Left kidney (tissue), 8 donors: ENCODE measurements at places on chromosomes 6 and 20.
A peak's percentile ranks its signal among the peaks of the same experiment; 100 is the strongest.

DNA sequence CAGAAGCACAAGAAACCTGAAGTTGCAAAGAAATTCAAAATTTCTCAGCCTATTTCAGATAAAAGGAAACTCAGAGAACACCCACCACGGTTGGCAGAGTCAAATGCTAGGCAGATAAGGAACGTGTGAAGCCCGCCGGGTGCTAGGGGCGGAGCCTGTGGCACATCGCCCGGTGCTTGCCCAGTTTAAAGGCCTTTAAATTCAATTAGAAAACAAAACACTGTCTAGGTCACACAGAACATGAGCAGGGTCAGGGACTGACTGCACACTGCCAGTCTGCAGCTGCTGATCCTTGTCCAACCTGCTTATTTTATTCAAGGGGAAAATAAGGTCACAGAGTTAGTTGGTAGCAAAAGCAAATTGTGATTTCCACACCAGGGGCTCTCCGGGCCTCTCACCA, 75.8 kb downstream of the PSMG4 start:
- DNase-seq, result no peak

GRCh38 chr20:20551409-20551808, 161.0 kb downstream of the RALGAPA2 start:
- DNase-seq, result no peak

- DNase-seq, result no peak
Observed at GRCh38 chr6:147891671-147892070, 383.2 kb downstream of the SAMD5 start.

GRCh38 chr6:40899684-40900155, 139.3 kb downstream of the UNC5CL start:
- no peak for DNase-seq

DNA sequence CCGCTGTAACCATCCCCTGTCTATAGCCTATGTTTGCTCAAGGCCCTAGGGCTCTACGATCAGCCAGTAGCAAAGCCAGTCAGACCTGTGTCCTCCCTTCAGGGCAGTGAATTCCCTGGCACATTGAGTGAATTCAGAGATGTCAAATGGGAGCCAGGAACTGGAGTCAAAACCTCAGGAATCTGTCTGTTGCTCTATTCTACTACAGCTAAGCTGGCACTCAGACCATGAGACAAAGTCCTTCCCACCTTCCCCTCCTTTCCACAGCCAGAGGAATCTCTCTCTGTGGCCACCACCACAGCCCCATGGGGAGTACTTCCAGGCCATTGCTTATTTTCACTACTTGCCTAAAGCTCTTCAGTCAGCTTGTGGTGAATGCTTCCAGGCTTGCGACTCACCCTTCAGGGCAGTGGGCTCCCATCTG, 82.0 kb downstream of the PKIB start:
- DNase-seq, result no peak

DNA sequence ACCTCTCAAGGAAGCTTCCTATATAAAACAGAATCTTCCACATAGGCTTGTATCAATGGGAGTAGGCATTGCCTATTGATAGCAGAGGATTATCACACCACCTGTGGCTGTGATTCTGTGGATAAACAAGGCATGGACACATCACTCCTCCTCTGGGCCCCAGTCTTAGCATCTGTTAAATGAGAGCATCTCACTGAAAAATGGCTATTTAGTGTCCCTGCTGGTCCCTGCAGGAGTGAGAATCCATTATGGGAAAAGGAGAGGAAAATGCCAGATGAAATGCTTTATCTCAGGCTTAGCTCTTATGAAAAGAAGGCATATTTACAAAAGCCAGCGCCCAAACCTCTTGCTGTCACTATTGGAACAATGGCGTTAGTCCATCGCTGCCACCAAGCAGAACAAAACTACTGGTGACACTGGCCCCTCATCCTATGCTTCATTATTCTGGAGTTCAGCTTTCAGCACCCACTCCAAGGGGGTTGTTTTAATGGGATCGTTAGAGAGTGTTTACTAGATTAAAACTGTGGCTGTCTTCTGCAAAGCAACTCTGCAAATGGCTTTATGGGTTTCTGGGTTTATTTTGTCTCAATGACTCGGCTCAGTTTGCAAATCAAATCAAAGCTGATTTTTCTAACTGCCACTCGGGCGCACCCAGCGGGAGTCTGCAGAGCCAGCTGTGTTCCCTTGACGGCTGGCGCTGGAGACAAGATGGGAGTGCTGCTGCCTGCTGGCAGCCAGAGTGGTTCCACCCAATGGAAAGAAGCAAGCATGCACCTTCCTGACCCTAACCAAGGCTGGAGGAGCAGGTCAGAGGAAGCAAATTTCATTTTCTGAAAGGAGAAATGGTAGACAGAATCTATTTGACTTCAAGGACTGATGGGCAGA, 658.8 kb upstream of the CHD6 start:
- no peak for DNase-seq

DNA sequence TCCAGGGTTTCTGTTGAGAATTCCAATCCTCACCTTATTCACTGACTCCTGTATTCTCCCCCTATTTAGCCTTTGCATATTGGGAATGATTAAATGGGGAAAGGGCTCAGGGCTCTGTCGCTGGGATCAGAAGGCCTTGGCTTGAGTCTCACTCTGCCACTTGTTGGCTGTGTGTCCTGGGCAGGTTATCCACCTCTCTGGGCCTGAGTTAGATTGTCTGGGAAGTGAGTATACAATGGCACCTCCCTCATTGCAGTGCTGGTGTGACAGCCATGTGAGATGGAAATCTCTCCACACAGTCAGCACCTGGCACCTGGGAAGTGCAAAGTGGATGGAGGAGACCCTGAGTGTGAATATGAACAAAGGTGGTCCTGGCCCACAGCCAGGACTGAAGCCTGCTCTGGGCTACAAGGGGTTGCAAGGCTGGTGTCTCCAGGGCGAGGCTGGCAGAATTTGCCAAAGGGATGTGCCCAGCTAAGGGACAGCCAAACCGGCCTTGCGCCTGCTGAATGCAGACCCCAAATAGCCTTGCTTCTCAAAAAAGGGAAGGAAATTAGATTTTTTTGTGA, 200.0 kb upstream of the PMEPA1 start:
- no peak for DNase-seq

DNA sequence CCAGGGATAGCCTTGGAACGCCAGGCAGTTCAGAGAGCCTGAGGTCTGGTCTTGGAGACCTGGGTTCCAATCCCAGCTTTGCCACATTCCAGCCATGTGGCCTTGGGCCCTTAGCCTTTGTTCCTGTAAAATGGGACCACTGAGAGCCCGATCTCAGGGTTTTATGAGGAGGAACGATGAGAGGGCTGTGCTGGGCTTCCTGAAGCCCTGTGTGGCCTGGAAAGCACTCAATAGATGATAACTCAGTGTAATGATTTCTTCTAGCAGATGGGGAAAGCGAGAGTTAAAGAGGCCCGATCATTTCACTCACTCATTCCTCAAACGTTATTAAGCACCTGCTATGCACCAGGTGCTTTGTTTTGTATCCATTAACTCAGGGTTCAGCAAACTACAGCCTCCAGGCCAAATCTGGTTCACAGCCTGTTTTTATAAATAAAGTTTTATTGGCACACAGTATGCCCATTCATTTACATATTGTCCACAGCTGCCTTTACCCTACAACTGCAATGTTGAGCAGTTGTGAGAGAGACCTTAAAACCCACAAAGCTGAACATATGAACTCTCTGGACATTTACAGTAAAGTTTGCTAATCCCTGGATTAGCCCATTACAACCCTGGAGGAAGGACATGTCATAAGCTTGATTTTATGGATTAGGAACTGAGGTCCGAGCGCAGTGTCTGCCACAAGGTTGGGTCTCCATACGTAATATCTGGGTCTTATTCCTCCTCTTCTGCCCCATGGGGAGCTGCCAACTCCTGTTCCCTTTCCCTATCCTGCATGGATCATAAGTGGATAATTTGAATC, 90.4 kb downstream of the CEBPB start:
- no peak for DNase-seq

DNA sequence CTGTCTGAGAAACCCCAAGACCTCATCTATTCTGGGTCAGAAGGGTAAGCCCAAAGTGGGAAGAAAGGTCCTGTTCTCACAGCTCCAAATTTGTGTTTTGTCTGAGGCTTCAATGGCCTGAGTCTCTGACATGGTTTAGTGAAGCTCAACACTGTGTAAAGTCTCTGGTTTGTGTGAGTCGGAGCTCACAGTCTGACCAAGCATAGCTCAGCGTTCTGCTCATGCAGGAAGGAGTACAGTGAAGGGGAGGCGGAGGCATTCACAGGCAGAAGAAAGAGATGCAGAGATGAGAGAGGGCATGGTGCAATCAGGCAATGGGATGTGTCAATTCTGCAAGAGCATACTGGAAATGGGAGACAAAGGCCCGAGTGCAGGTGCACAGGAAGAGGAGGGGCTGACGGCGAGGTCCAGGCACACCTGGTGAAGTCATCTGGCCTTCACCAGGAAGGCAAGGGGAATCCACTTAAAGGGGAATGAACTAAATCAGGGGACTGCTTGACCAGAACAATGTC, 463.0 kb upstream of the AGPAT4 start:
- DNase-seq, result no peak

DNA sequence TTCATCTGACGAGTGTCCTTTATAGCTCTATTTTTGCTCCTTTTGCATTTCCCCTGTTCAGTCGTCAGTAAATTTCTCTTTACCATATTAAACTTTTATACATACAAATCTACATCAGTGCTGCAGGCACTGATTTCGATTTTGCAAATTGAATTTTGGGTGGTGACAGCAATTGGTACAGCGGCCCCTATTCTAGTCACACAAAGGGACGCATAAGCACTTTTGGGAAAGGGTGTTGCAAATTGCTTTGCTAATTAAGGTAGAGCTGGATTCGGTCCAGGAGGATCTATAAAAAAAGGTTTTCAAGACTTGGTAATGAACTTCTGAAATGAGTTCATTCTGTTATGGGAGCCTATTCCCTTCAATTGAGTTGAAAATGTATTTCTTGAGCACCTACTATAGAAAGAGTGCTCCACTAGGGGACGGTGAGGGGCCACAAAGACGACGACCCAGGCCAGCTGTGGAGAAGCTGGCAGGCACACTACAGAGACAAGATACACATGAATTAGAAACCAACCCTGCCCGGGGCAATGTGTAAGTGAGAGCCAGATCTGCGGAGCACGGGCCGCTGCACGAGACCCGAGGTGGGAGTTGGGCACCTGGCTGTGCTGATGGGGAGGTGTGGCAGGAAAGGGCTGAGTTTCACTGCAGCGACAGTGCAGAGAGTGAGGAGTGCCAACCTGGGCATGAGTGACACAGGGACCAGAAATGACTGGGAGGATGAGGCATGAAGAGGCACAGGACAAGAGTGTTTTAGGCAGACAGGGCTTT, 5.4 kb downstream of the UQCC2 start:
- no peak for DNase-seq

DNA sequence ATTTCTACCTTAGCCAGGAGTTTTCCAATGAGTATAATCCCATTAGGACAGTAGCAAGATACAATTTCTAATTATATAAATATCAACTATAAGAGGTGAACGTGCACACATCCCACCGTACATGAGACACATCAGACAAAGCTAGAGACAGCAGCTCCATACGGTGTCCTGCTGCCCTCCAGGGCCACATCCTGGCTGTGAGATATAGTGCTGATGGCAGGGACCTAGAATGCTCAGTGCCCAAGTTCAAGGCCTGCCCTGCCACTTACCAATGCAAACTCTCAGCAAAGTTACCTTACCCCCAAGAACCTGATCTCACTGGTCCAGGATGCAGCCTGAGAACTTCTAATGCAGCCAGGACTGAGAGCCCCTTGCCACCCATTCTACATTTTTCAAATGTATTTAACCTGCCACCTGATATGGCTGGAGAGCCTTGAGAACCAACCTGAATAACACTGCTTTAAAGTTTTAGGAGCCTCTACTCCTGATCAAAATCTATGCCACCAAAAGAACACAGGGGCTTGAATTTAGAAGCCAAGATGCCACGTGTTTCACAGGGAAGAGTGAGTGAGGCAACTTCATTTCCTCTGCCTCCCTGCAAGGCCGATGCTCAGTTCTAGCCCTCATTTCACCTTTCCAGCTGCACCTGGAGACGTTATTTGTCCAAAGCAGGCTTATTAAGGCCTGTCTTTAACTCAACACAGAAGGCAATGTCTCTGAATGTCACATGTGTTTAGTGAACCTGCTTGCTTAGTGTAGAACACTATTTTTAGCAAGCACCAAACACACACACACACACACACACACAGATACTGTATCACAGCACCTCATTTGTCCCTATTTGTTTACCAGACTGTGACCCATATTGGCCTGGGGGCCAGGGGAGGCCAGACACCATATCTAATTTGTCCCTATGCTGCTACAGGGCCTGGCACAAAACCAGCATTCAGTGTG, 6.1 kb downstream of the NFATC2 start:
- DNase-seq, result no peak

- no peak for DNase-seq
Observed at GRCh38 chr6:118280210-118280609, 267.9 kb upstream of the PLN start.

DNA sequence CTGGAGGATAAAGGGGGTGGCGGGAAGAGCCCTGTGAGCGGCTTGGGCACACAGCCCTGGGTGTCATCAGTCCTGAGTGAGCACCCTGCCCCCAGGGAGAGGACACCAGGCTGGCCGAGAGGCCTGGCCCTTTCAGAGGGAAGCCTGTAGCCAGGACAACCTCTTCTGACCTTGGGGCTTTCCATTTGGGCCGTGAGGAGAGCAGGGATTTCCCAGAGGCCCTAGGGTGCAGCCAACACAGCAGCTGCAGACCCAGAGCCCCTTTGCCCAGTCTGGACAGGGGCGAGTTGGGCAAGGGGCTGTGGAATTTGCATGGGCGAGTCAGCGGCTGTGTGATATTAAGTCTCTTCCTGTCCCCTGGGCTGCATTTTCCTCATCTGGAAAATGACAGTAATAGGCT, 6.3 kb downstream of the MAP1LC3A start:
- DNase-seq, result no peak

GRCh38 chr6:85443349-85444117, 6.3 kb upstream of the NT5E start:
- DNase-seq, result no peak

DNA sequence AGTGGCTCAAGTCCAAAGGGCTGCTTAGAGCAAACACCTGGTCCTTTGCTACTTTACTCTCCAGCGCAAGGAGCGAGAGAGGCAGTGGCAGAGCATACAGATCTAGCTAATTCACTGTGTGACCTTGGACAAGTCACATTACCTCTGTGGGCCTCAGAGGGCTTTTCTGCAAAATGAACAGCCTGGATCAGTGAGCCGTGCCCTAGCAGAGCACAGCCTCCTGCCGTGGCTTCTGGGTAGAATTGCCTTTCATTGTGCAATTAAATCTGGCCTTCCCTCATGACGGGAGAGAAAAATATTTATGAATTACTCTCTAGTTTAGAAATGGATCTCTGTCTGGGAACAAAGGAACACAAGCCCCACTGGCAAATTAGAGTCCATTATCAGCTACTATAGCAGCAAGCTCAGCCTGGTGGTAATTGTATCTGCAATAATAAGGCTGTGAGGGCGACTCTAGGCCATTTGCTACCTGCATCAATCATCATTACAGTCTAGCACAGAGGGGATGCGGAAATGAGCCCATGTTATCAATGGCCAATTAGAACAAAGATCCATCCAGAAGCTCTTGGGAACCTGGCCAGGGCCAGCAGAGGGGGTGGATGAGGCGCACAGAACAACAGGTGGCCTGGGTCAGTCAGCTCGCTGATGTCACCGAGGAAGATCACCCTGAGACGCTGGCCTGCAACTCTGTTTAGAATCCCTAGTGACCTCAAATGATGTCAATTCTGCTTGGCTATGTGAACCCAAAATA, 114.2 kb upstream of the LY86 start:
- DNase-seq, result peak; percentile 7

GRCh38 chr20:63714858-63715257, 7.0 kb downstream of the ZGPAT start:
- DNase-seq, result no peak

- DNase-seq, result no peak
Observed at GRCh38 chr20:3084986-3085360, 449 bp upstream of the AVP start.

- no peak for DNase-seq
Observed at GRCh38 chr20:51608061-51608460, 65.5 kb upstream of the NFATC2 start.
